ENCODE measurements at places on chromosomes 12 and 14.

GRCh38 chr12:105106621-105107020, 910 bp upstream of the WASHC4 start:
- DNase-seq = no peak

DNA sequence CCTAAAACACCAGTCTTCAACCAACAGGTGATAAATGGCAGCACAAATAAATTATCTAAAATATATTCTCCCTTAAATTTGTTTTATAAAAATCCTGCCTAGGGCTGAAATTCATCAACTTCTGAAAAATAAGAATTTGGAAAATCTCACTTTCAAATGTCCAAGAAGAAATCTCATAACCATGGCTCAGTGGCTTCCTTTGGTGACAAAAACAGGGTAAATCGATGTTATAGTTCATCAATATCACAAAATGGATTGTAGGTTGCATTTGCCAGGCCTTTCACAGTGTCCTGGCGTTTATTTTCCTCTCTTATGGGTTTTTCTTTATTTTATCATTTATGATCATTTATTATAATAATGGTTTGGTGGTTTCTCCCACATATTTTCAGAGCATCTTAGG, 103.0 kb downstream of the PTGER2 start:
- no peak for DNase-seq

DNA sequence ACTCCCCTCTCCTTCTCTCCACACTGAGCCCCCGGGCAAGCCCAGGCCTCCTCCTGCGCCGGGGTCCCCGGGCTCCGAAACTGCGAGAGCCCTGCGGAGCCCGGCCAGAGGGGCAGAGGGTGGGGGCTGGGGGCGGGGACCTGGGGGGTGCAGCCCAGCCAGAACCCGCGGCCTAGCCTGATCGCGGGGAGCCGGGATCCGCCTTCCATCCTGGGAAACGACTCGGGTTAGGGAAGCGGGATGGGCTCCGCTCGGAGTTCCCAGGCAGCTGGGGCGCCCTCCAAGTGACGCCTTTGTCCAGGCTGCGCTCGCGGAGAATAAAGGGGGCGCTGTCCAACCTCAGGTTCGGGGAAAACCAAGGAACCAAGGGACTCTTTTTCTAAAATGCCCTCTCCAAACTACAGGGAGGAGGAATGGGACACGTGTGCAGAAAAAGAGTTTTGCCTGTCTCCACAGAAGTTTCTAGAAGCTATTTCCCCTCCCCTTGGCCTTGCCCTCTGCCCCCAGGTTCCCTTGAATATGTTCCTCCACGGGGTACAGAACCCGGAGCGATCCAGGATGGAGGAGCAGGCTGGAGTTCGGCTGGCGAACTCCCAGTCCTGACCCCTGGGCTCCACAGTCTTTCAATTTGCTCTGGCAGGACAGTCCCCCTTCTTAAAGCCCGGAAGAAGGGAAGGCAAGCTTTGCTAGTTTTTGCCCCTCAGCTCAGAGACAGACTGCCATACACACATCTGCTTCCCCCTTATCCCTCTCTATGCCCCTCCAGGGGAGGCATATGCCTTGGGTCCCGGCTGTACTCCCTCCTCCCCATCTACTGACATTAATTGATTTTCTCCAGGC, 13.9 kb downstream of the NKX2-1 start:
- DNase-seq = no peak

DNA sequence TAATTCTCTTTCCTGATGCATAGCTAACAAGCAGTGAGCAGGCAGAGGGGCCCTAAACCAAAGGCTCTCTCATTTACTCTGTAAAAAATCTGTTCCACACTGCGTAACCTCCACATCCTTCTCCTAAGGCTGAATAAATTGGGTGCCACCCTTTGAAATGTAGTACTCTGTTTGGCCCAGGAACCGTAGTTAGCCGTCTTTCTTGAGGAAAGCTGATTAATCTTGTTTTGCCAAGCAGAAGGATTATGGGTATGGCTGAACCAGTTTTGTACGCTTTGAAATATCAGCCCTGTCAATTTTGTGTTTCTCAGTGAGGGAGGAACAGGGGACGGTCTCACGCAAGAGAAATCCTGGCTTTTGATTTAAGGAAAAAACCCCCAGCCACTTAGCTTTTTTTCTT, 19.7 kb downstream of the EML1 start:
- no peak for DNase-seq

DNA sequence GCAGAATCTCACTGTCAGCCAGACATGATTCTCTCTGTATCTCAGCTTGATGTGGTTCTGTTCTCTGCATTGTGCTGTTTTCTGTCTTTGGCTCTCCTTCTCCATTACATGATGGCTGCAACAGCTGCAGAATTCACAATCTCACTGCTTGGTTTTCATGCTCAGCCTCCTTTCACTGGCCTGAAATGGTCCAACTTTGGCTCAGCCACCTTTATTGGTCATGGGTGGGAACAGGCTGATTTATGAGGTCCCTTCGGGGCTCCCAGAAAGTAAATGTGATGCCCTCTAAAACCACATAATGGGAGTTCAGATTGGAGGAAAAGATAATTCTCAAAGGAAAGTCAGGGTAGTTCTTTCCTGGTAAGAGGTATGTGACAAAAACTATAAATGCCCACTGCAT, 597.0 kb downstream of the ETNK1 start:
- DNase-seq = no peak

GRCh38 chr12:2270846-2271245, 218.1 kb downstream of the CACNA1C start:
- no peak for DNase-seq

GRCh38 chr12:92075425-92075914, 70.2 kb downstream of the BTG1 start:
- no peak for DNase-seq

DNA sequence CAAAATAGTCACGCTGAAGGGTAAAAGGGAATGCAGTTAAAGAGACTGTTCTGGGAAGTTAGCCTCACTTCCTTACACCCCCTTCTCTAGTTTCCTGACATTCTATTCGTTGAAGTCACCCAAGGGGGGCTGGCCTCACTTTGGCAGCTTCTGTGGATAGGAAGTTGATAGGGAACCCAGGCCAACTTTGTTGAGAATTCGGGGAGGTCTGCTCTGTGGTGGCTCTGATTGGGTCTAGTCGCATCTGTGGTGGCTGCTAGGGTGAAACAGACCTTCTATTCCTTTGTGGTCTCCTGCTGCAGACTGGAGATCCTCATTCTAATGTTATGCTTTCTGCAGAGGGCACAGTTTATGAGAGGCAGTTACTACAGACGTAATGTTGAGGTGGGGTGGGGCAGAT, 28.8 kb upstream of the GZMB start:
- no peak for DNase-seq

- DNase-seq = no peak
These were observed 424.2 kb downstream of the BCL11B start for GRCh38 chr14:98847521-98848468.

GRCh38 chr12:27424631-27425230, 21.8 kb upstream of the SMCO2 start:
- DNase-seq = peak; percentile 58

DNA sequence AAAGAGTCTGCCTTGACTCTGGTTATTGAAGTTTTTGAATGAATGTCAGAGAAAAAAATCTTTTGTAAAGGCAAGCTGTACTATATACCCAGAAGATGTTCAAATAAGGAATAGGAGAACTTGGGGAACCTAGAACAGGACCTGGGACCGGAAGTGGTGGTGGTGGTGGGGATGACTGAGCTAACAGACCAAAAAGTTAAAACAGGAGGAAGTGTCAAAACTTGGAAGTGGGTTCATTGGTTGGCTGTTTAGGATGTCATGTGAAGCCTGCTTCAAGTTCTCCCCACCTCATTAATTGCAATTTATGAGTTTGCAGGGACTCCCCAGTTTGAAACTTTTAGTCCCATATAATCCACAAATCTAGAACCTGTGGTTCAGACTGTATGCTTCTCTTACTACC, 26.2 kb downstream of the PLXNC1 start:
- no peak for DNase-seq
